Mesendoderm (in vitro differentiated cells): ENCODE measurements at places on chromosomes 7 and 10.

GRCh38 chr10:69321865-69322264, 43.6 kb downstream of the HK1 start:
- DNase-seq, result no peak

GRCh38 chr10:70762441-70763175, 22.6 kb downstream of the TBATA start:
- DNase-seq, result no peak

DNA sequence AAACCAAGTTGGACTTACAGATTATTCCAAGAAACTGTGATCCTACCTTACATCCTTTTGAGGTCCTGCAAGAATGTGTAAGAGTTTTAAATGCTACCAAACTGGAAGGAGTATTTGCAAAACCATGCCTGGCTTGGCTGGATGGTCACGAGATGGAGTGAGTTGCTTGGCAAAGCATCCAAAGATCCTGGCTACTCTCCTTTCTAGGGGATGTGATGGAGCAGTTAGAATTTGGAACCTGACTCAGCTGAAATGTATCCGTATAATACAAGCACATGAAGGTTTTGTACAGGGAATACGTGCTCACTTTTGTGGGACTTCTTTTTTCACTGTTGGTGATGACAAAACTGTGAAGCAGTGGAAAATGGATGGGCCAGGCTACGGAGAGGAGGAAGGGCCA, 13.3 kb upstream of the SYPL1 start:
- DNase-seq, result no peak

DNA sequence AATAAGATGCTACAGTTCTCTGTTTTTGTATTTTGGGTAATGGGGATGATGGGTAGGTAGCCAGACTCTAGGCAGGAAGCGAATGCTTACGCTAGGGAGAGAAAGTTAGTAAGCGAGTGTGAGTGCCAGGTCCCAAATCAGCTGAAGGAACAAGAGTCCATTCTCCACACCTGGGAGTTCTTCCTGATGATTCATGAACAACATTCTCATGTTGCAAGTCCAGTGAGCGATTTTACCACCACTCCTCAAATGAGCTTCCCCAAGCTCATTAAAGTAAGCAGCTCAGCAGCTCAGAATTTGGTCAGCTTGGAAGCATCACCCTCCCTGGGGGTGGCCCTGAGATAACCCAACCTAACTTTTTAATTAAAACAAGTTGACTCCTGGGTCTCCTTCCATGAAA, 27.3 kb downstream of the SH3PXD2A start:
- DNase-seq, result no peak

DNA sequence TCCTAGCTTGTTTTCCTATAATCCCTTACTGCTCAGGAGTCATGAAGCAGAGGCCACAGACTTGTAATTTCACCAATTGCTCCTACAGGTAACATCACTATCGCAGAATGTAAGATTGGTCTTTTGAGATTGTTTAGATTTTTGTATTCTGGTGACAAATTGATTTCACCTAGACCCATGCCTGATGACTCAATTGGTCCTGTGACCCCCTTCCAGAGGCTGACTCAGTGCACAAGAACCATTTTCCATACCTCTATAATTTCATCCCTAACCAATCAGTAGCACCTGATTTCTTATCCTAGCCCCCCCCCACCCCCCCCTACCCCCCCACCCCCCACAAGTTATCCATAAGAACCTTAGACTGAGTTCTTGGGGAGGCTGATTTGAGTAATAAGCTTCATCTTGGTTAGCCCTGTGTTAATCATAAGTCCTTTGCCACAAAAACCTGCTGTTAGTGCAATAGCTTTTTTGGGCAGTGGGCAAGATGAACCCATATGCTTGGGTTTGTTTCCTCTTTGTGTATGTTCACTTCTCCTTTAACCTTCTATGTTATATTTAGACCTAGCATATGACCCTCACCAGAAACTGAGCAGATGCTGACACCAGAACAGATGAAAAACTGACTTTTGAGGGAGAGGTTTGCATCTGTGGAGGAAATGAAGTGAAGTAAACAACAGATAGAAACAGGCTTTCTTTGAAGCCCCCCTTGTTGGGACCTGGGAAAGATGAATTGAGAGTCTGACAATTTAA, 187.1 kb downstream of the KIF20B start:
- no peak for DNase-seq

- no peak for DNase-seq
Observed at GRCh38 chr10:29763396-29763795, 128.6 kb upstream of the SVIL start.

DNA sequence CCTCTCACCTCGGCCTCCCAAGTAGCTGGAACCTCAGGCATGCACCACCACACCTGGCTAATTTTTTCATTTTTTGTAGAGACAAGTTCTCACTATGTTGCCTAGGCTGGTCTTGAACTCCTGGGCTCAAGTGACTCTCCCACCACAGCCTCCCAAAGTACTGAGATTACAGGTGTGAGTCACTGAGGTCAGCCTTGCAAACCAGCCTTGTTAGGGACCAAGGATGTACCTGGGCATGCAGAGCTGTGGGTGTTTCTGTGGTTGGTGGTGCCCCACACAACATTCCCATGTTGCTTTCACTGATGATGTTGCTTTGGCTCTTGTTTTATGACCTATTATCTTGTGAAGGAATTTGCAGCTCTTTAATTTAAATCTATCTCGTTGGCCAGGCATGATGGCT, 54.8 kb downstream of the OTUD1 start:
- DNase-seq, result no peak

DNA sequence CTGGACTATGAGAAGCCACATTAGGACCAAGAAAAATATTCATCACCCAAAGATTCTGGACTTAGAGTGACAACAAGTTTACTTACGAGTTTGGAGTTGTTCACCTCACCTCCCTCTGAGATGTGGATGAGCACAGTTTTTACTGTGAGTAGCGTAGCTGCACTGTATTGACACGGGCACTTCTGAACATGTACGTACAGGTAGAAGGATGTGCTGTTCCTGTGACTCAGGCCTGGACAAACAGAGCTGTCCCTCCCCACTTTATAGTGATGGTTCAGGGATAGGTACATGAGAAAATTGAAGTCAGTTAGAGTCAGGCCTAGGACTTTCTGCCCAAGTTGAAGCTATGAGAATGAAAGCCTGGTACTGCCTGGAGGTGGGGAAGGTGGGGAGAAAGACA, 80.9 kb upstream of the DYNC1I1 start:
- no peak for DNase-seq

GRCh38 chr10:88293073-88293472, 290.0 kb downstream of the RNLS start:
- DNase-seq, result no peak

DNA sequence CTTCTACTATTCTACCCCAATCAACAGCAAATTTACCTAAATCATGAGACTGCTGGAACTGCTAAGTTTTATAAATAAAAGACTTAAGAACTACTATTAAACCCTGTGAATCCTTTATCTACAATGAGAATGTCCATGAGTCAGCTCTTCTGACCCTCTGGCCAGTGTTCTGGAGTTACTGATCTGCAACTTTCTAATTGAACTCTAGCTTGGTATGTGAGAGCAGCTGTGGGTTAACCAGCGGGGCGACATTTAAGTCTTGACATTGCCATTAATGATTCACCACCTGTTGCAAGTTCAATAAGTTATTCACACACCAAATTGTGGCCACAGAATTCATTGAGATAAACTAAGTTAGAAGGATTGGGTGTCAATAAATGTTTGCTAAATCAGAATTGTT, 359.8 kb downstream of the PCDH15 start:
- DNase-seq, result peak; percentile 27

DNA sequence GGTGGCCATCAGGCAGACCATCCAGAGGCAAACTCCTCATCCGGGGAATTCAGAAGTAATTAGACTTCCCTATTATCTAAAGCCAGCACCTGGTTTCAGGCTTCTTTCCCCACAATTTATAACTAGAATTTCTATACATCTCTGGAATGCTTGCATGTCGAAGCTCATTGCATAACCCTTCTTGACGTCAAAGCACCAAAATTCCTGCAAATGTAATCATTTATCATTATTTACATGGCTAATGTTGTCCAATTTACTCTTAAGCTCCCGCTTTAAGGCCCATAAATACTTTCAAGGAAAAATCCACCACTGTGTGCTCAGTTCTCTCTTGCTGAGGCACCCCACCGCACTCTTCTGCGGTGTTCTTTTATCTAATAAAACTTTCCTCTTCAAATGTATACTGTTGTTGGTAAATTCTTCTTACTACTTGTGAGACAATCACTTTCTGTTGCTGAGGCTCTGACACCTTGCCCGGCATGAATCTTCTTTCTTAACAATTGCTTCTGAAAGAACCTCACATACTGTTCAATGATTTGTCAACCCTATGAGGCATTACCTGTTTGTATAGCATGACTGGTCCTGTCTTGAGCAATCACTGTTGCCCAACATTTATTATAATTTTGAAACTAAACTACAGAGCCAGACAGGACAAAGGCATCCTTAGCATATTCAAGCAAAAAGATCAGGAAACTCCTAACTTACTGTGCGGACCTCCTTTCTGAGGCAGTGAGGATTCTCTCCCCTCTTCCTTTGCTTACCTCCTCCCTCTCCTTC, 17.4 kb upstream of the GPR141 start:
- no peak for DNase-seq

- DNase-seq, result no peak
Observed at GRCh38 chr7:121748546-121748945, 124.4 kb upstream of the PTPRZ1 start.

GRCh38 chr10:52020702-52021101, 293.4 kb upstream of the DKK1 start:
- DNase-seq, result no peak

GRCh38 chr7:136136906-136137454, 159.8 kb upstream of the MTPN start:
- no peak for DNase-seq

- peak; percentile 92 for DNase-seq
Observed at GRCh38 chr7:51366930-51367613, 50.5 kb upstream of the COBL start.

GRCh38 chr10:78066728-78067430, 33.2 kb downstream of the RPS24 start:
- no peak for DNase-seq

- no peak for DNase-seq
Observed at GRCh38 chr7:113371416-113372043, 253.2 kb upstream of the SMIM30 start.

DNA sequence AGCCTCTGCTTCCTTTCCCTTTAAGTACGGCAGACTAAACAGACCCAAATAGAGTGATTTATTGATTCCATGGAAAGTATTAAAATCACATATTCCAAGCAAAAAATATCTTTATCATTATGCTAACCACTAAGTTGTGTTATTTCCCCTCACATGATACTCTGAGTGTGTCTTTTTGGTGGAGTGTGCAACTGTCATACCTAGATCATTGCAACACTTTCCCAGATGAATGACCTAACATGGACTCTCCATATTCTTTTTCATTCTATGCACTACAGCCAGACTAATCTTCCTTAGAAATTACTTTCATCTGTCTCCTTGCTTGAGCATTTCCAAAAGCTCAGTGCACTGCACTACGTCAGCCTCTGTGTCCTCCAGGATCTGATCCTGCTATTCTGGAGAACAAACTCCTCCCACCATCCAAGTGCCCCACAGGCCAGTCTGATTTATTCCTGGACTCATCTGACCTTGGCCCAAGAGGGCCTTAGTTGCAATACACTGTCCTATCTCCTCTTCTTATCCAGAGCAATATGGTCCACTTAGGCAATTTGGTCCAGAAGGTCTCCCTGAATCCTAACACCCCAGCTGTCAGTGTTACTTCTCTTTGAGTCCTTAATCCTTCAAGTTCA, 263.3 kb upstream of the KLF6 start:
- DNase-seq, result no peak

GRCh38 chr7:114302858-114303257, 111.8 kb upstream of the FOXP2 start:
- DNase-seq, result no peak

DNA sequence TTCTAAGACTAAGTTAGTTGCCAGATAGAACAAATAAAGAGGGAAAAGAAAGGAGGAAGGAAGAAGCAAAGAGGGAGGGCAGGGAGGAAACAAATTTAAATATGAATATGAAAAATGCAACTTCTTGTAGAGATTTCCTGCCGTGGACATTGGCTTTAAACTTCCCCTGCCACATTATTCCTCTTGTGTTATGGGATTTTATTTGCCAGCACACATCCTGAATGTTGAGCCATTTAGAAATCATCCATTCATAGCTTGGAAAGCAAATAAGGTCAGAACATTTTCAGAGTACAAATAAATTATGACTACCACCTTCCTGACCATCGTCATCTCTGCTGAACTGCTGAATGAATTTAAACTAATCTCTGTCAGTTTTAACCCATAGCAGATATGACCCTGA, 911.9 kb upstream of the LRRN3 start:
- DNase-seq, result no peak

GRCh38 chr7:123410273-123410904, 124.0 kb downstream of the IQUB start:
- DNase-seq, result peak; percentile 8

GRCh38 chr10:122532601-122533296, 27.8 kb upstream of the DMBT1 start:
- DNase-seq, result no peak

- DNase-seq, result no peak
Observed at GRCh38 chr7:12436126-12436525, 32.5 kb upstream of the VWDE start.

DNA sequence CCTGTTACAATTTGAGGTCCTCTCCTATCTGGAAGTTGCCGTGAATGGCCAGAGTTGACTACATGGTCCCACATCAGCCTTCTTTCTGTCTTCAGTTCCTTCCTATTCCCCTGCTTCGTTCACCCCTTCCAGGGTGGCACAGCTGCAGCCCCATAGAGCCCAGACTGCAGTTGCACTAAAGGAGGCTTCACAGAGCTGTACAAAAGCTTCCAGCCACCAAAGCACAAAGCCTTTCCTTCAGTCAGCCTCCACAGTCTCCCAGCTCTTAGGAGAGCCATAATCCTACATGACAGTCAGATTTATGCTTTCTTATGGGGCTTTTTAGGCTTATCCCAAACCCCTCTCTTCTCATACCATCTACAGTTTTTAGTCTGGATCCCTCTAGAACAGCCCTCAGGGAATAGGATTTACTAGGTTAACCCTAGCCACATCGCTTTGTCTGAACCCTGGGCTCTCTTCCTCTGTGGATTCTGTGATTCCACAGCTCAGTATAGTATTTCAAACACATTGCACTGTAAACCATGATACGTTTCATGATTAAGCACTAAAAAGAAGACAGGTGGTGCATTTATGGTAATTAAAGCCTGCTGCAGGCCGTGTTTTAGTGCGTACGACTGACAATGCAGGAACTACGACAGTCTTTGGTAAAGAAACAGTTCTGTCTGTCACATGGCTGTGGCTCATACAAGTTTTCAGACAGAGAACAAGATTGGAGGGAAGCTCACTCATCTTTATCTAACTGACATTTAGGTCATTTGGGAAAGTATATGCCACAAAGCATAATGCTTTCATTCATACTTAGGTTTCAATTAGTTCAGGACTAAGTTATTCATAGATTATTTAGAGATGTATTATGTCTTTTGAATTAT, 208.3 kb upstream of the KMT2E start:
- no peak for DNase-seq

DNA sequence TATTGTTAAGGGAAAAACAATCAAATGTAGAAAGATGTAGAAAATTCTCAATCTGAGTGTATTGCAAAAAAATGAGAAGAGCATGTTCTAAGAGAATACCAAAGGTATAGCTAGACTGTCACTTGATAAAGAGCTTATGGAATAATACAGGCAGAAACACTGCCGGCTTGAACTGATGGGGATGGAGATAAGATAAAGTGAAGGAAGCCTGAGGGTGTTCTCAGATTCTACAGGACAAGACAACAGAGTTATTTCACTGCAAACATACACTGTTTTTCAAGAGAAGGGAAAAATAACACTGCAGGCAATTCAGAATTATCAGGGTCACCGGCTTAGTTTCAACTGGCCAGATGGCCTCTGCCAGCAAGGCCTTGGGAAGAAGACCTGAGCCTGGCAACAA, 80.0 kb downstream of the ZNF716 start:
- DNase-seq, result no peak

- DNase-seq, result no peak
Observed at GRCh38 chr7:50552139-50552538, 13.1 kb downstream of the DDC start.
